ENCODE measurements at places on chromosomes 5 and 9.

DNA sequence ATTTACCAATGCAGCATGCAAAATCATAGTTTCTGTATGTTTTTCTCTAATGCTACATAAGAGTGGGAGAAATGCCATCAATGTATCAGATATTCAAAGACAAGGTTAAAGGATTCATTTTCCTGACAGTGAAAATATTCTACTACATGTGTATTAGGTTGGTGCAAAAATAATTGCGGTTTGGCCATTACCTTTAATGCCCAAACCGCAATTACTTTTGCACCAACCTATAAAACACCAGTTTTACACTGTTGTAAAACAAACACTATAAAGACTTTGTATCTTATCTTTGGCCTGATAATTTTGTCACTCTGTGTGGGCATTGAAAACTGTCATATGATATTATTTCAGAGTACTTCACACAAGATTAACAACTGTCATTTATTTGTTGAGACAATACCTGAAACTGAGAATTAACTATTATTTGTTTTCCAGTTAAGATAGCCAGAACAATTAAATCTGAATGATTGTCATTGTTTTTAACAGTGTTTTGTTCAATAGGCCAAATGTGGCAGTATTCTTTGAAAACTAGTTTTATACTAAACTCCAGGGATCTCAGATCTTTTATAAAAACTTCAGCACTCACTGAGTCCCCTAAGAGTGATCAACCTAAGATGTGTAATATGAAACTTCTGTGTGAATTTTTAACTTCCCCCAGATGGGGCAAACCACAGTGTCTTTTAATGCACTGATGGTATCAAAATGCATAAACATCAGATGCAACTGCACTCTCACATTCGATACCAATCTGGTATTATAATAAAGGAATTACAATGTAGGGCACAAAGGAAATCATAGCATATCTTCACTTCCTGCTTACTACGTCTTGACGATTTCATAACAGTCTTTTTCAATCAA lies 53.8 kb upstream of the FBN2 start:
- DNase-seq, result peak; percentile 33

DNA sequence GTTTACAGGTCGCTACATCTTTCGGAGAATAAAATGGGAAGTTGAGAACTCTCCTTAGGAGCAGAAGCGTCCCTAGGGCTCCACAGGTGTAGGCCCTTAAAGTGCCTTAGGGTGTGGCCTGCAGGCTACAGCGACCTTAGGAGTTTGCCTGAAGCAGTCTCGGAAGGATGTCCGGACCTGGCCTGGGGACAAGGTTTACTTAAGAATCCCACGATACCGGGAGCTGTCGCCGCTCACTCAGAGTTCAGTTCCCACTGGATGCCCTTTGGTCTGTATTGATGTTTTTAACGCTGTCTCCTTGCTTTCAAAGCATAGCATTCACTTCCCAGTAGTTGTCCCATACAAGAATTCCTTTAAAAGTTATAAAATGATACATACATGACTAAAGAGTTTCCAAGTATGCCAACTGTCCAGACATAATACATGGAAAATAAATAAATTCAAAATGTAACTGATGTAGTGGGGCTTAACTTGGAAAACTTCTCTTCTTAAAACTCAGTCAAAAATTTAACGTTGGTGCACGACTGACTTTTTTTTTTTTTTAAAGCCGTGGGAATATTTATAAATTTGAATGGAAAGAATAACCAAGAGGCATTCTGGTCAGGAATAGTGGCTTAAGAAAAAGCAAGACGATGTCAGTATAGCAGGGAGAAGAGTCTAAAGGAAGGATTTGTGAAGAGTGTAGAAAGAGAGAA lies 848 bp downstream of the RAD50 start:
- DNase-seq, result peak; percentile 11

- DNase-seq, result no peak
These were observed 219.5 kb upstream of the RASA1 start for GRCh38 chr5:87048156-87048555.

DNA sequence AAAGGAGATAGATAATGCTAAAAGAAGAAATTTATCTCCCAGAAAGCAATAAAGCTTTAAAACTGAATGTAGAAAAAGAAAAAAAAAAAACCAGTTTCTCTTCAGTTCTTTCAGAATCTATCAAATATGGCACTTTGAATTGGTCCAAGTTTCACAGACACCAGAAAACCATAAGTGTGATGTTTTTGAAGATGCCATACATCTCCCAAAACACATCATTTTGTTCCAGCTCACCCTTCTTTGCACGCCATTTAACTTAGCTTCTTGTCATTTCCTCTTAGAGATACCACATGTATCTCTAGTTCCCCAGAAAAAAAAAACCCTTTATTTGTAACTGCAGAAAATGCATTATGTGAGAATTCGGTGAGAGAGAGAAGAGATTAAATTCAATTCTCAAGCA lies 46.1 kb upstream of the MAMDC2 start:
- DNase-seq, result no peak

DNA sequence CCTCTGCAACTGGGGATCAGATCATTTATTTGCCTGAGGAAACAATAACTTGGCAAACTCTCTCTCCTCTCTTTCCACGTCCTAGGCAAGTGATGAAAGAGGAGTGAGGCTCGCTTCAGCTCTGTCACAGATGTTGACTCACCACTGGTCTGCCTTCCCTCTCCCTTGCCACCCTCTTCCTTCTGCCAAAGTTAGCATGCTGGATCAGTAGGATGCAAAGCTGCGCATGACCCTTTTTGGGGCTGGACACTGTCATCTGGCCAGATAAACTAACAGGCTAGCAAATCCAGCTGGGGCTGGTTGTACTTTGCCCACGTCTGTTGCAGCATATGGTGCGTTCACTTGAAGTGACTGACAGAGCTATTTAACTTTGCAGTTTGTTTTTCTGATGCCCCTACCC lies 36.2 kb upstream of the SMARCA2 start:
- peak; percentile 91 for DNase-seq

GRCh38 chr9:127565231-127565630 lies 46.8 kb upstream of the STXBP1 start:
- DNase-seq, result no peak

GRCh38 chr5:120604884-120605283 lies 140.8 kb downstream of the PRR16 start:
- DNase-seq, result peak; percentile 82

DNA sequence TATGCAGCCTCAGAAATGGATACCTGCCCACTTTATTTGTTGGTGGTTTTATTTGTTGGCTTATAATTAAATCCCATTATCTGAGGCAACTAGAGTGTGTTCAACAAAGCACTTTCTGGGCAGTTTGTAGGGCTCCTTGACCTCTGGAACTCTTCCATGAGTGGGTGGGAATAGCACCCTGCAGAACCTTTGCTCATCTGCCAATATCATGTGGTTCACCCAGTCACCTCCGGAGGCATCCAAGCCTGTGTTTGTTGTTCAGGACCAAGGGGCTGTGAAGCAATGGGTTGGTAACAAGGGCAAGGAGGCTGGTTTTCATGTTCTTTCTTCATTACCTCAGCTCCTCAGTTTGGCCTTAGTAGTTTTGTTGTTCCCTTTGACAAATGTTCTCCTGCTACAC lies 314.0 kb downstream of the NDUFS4 start:
- DNase-seq, result peak; percentile 40

GRCh38 chr5:178305801-178306200 lies 73.2 kb upstream of the PHYKPL start:
- DNase-seq, result no peak

DNA sequence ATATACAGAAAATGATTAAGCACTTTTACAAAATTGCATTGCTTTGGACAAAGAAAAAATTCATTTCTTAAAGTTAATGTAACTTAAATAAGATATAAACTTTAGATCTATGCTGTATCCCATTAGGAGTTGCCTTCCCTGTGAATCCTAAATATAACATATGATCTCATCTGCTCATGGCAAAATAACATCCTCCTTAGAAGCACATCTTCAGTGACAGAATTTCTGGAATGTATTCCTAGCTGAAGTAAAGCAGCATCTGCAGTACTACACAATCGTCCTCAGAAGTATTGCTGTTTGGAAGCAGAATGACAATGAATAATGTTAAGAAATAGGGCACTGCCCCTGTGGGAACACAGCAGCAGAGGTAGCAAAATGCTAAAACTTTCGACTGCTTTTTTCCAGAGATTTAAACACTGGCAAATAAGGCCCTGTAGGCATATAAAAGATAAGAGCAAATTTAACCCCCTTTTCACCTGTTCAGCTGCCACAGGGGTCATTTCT lies 571.0 kb downstream of the PTPRD start:
- no peak for DNase-seq

- peak; percentile 28 for DNase-seq
These were observed 146.5 kb downstream of the PPP2R2B start for GRCh38 chr5:146731909-146732659.

DNA sequence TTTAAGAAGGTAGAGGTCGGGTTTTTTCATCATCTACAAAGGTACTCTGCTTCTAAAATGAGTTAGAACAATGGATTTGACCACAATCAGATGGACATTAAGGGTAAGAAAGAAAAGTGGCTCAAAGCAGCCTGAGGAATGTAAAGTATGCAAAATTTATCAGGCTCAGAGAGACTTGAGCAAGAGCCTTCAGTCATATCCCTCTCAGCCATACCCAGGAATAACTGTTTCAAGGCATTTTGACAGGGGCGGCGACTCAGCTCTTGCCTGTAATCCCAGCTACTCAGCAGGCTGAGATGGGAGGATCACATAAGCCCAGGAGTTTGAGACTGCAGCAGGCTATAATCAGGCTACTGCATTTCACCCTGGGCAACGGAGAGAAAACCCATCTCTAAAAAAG lies 38.8 kb upstream of the ANXA2R start:
- DNase-seq, result peak; percentile 90

GRCh38 chr9:1709347-1709746 lies 305.8 kb upstream of the SMARCA2 start:
- peak; percentile 1 for DNase-seq

GRCh38 chr9:91195372-91196012 lies 166.2 kb downstream of the AUH start:
- DNase-seq, result peak; percentile 40

- peak; percentile 58 for DNase-seq
These were observed 91.3 kb upstream of the RASEF start for GRCh38 chr9:83154087-83154736.

DNA sequence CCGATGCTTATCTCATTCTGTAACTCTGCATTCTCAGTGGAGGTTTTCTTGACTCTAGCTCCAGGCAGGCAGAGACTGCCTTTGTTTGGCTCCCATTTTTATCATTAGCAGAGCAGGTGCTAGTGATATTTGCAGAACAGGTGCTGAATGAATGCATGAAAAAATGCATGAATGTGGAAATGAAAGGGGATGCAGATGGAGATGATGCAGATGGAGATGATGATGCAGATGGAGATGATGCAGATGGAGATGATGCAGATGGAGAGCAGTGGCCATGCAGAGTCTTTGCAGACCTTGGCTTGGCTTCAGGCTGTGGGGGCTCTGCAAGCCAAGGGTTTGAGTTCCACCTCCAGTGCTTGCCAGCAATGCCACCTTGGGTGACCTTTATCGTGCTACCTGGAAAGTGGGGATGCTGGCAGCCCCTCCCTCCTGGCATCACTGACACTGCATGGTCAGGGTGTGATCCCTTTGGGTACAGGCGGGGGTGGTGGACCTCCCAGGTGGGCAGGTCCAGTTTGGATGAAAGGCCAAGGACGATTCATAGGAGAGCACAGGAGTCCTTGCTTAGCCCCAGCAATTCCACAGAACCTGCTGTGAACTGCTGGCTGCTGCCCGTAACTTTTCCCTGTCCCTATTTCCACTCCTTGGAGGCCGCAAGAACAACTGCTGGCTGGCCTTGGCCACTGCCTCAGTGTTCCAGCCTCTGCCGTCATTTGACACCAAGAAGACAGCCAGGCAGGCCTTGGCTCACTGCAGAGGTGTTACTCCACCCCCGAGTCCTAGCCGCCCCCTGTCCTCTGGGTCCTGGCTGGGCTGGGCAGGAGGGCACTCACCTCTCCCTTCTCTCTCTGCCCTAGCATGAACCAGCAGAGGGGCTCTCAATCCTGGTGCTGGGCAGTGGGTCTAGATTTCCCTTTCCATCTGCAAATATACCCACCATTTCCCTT lies 33.0 kb downstream of the ERGIC1 start:
- no peak for DNase-seq

DNA sequence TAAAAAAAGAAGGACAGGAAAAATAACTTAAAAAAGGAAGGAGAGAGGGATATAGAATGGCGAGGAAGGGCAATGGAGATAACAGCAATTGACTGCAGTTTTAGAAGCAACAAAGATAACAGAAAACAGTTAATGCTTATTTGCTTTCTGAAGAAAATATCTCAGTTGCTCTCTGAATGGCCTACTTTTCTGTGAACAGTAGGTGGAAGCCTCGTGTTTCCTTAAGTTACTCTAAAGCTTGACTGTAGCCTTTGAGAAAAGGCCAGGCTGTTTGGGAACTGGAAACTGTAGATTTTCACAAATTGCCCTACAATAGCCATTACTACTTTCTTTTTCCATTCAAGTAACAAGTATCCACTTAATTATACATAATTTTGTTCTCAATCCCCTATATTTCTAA lies 404.5 kb downstream of the YTHDC2 start:
- DNase-seq, result no peak

GRCh38 chr9:22990349-22990748 lies 543.7 kb downstream of the DMRTA1 start:
- DNase-seq, result no peak

- peak; percentile 10 for DNase-seq
These were observed 20.9 kb downstream of the KLHL3 start for GRCh38 chr5:137714946-137715345.

- no peak for DNase-seq
These were observed 190.8 kb downstream of the MEF2C start for GRCh38 chr5:88691945-88692868.

DNA sequence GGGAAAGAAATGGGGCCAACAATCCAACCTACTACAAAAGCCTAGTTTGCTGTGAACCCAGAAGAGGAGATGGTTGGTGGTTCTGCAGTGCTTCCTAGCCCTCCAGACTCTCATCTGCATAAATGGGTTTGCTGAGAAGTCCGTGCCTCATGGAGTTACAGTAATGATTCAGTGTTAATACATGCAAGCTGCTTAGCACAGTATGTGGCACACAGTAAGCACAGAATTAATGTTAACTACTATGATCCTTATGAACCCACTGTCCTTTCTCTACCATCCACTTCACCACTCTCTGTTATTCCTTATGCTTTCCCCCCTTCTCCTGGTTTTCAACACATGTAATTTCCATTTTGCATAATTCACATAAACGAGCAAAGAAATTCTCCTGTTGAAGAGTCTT lies 100.0 kb downstream of the ACTBL2 start:
- DNase-seq, result no peak

GRCh38 chr5:132215329-132215728 lies 12.3 kb downstream of the P4HA2 start:
- peak; percentile 98 for DNase-seq

DNA sequence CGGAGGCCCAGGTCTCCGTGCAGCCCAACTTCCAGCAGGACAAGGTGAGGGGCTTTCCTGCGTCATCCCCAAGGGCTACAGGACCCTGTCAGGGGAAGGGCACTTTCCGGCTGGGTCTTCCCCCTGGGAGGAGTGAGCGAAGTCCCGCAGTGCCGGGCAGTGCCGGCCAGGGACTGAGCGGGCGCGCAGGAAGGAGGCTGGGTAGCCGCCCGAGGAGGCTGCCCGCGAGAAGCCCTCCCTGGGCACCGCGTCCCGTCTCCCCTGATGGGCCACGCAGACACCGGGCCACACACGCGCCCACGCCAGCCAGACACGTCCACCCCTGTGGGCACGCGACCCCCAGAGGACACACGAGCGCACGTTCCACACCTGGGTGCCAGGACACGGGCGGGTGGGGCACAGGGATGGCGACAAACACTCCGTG lies 357 bp downstream of the PTGDS start:
- DNase-seq, result no peak

All from foreskin fibroblast (primary cell).